ENCODE measurements at places on chromosomes 5 and 9. TPM values are rescaled to one million over a fixed set of nuclear protein-coding genes. Genes with fewer than 3 reads are reported as not detected.

The PHYHD1 gene
- total RNA-seq = 27.6 TPM

DNA sequence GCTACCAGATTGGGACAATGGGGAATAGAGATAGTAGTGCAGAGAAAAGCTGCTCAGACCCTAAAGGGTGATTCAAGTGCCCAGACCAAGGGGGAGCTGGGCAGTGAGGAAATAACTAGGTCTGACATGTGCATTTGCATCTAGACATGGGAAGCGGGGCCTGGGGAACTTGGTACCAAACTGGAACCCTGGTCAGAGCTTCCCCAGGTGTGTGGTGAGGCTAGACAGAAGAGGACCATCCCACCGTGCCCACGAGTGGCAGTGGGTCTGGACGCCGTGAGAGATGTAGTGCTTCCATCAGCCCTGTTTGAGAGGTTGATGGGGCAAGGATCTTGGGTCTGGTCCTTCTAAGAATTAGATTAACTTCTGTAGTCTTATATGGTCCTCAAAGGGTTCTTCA is 7.6 kb downstream of the TMEM8B start:
- no peak for DNase-seq
- H3K27ac ChIP-seq = peak overlapping the region; percentile 23
- H3K27me3 ChIP-seq = no peaks in the 10 kb centered on the region
- H3K4me3 ChIP-seq = no peak overlapping the region
- no peaks in the 10 kb centered on the region for H3K36me3 ChIP-seq

DNA sequence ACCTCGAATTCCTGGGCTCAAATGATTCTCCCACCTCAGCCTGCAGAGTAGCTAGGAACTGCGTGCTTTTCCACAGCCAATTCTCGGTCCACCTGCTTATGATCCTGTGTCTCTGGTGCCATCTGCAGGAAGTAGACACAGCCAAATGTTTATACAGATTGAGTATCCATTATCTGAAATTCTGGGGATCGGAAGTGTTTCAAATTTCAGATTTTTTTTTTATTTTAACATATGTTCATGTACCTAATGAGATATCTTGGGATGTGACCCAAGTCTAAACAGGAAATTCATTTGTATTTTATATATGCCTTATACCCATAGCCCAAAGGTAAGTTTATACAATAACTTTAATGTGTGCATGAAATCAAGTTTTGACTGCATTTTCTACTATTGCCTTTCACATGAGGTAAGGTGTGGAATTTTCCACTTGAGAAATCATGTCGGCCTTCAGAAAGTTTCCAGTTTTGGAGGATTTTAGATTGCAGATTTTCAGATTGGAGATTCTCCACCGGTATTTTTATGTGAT is 89.5 kb downstream of the ESM1 start:
- H3K4me3 ChIP-seq = no peak overlapping the region
- H3K4me1 ChIP-seq = no peaks in the 10 kb centered on the region
- no peaks in the 10 kb centered on the region for H3K27me3 ChIP-seq
- no peak overlapping the region for H3K27ac ChIP-seq
- H3K36me3 ChIP-seq = no peaks in the 10 kb centered on the region

GRCh38 chr9:136762915-136763648 is 1.2 kb downstream of the LCN15 start:
- peaks cover 4% of the 10 kb centered on the region for H3K4me1 ChIP-seq
- peak; percentile 87 for DNase-seq
- no peaks in the 10 kb centered on the region for H3K36me3 ChIP-seq

- no peaks in the 10 kb centered on the region for H3K36me3 ChIP-seq
- no peaks in the 10 kb centered on the region for H3K27me3 ChIP-seq
- no peak overlapping the region for H3K4me3 ChIP-seq
- no peaks in the 10 kb centered on the region for H3K4me1 ChIP-seq
- no peak for DNase-seq
Measured at GRCh38 chr9:115627511-115627910, 509.6 kb upstream of the TNC start.

GRCh38 chr5:160271836-160272235 is 40.5 kb downstream of the CCNJL start:
- H3K36me3 ChIP-seq = no peaks in the 10 kb centered on the region
- H3K4me3 ChIP-seq = no peak overlapping the region
- peaks cover 44% of the 10 kb centered on the region for H3K4me1 ChIP-seq
- H3K27ac ChIP-seq = peak overlapping the region; percentile 80
- no peak for DNase-seq

DNA sequence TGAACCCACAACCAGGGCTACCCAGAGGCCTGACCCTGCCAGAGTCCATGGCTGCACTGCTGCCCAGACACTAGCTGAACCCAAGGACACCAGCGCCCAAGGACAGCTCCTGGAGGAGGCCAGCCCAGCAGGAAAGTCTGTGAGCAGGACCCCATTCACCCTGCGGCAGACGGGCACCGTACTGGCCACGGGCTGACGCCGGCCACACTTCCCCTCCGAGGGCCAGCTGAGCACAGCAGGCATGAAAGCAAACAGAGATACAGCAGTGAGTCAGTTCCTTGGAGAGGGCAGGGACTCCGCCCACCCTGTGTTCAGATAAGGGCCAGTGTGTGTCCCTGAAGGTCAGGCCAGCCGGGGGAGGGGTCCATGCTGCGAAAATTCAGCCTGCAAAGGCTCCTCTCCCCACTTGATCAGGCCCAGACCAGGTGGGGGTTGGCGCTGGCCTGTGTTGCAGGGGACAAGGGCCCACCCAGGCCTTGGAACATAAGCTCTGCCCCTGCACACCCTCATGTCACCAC is 3.2 kb downstream of the RNF208 start:
- DNase-seq = peak; percentile 72
- peak overlapping the region; percentile 36 for H3K27ac ChIP-seq
- H3K4me1 ChIP-seq = peaks cover 40% of the 10 kb centered on the region
- H3K36me3 ChIP-seq = peaks cover 26% of the 10 kb centered on the region
- no peak overlapping the region for H3K4me3 ChIP-seq

DNA sequence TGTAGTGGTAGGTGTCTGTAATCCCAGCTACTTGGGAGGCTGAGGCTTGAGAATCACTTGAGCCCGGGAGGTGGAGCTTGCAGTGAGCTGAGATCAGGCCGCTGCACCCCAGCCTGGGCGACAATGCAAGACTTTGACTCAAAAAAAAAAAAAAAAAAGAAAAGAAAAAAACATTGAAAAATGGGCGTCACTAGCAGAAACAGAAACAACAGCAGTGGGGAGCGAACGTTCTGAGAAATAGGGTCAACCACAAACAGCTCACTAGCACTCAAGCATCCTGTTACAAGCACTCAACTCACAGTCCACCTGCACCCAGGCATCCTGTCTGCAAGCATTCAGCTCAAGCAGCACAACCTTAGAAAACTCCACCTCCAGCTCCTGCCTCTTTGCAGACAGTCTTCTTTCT is 17.2 kb downstream of the TRIM14 start:
- DNase-seq = peak; percentile 75
- H3K4me1 ChIP-seq = peaks cover 16% of the 10 kb centered on the region
- no peak overlapping the region for H3K4me3 ChIP-seq
- H3K36me3 ChIP-seq = no peaks in the 10 kb centered on the region

- no peaks in the 10 kb centered on the region for H3K36me3 ChIP-seq
- no peaks in the 10 kb centered on the region for H3K27me3 ChIP-seq
- H3K4me1 ChIP-seq = peaks cover 3% of the 10 kb centered on the region
- DNase-seq = no peak
- no peak overlapping the region for H3K4me3 ChIP-seq
Measured at GRCh38 chr5:111545031-111545430, 32.7 kb upstream of the STARD4 start.

- H3K36me3 ChIP-seq = no peaks in the 10 kb centered on the region
- H3K27ac ChIP-seq = no peak overlapping the region
- peaks cover 13% of the 10 kb centered on the region for H3K4me1 ChIP-seq
- no peaks in the 10 kb centered on the region for H3K27me3 ChIP-seq
Measured at GRCh38 chr9:92988215-92988768, 41.0 kb downstream of the FGD3 start.

Measured in upper lobe of left lung (tissue), 6 donors.